ENCODE measurements at places on chromosomes 5 and 9.

DNA sequence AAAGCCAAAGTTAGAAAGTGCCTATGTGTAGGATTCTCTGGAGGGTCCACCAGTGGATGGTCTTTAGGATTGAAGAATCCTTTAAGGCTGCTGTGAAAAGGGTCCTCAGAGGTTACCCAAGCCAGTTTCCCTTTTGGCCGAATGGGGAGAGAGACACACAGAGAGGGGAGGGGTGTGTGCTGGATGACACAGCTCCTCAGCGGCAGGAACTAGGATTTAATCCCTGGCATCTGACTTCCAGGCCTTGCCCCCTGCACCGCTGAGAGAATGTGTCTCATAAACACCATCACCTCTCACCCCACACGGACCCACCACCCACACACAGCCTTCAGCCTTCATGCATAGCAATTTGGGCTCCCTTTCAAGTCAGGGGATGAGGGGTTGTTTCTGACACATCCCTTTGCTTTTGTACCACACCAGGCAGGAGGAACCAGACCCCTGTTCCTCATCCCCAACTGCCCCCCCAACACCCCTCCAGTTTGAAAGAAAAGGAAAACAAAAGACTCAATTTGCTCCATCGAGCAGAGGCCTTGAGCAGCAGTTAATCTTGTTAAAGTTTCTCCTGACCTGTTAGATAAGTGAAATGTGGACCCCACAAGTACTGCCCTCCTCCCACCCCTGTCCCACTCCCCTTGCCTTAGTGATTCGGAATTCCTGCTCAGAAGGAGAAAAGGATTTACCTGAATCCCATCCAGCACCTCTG is 4.0 kb downstream of the PAPPA start:
- no peak for DNase-seq

DNA sequence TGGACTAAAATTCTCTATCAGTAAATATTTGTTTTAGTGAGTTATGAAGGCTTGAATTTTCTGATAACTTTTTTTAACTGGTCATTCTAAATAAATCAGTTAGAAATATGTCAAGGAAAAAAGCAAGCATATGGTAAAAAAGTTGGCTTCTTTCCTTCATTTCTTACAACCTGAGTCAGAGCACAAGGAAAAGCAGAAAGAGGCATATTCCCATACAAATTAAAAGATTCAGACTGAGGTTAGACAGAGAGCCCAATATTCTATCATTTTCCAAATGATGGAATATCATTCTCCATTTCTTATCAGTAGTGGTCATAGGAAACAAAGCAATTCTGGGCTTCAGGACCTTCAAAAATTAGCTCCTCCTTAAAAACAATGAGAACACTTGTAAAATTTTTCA is 732.1 kb downstream of the MAT2B start:
- no peak for DNase-seq

DNA sequence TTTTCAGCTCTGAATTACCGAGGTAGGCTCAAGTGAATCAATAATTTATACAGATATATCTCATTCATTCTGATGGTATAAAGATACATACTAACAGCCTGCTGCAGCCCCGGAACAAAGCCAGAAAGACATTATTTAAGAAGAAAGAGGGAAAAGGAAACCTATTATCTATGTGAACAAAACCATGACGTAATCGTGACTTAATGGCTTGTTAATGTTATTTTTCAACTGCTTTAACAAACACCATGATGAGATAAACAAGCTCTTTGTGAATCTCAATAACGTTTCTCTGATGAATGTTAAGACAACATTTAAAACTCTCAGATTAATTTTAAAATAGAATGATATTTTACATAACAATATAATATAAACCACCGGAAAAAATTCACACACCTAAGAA is 237.1 kb downstream of the SLF1 start:
- DNase-seq = no peak

GRCh38 chr9:114084282-114085073 is 6.4 kb upstream of the AMBP start:
- DNase-seq = no peak

DNA sequence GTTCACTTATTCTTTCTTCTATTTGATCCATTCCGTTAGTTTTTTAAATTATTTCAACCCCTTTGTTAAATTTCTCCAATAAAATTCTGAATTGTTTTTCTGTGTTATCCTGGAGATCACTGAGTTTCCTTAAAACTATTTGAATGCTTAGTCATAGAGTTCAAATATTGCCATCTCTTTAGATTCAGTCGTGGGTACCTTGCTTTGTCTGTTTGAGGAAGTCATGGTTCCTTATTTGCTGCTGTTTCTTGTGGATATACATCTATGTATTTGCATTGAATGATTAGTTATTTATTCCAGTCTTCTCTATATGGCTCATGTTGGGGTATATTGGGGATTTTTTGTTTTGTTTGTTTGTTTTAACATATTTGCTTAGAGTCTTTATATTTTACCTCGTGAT is 80.6 kb downstream of the HINT1 start:
- DNase-seq = no peak

- DNase-seq = no peak
Observed at GRCh38 chr9:72947984-72948465, 4.8 kb downstream of the ALDH1A1 start.

GRCh38 chr5:55232271-55232984 is 980 bp downstream of the CCNO start:
- DNase-seq = no peak

GRCh38 chr9:133355881-133356357 is 368 bp downstream of the SURF1 start:
- no peak for DNase-seq

- no peak for DNase-seq
Observed at GRCh38 chr5:14147210-14147609, 4.1 kb downstream of the TRIO start.

DNA sequence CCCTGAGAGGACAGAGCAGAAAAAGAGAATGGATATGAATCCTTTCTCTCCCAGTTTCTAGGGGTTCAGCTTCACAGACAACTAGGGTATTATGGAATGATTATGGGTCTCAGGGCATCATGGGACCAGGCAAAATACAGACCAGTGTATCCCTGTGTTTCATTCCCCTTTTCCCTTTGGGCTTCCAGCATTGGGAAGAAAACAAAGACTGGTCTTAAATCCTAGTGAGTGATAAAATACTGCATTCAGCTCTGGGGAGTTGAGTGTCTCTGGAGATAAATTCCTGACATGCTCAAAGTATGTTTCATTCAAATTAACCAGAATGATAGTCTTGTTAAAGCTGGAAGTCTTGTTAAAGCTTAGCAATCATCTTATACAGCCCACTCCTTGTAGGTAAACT is 2.4 kb upstream of the POU4F3 start:
- no peak for DNase-seq

Measured in hippocampal formation (tissue), 2 donors.